Stimulated activated CD8-positive, alpha-beta memory T cell treated with anti-CD3 and anti-CD28 coated beads, Interleukin-7, amount 100 ng/mL, for 1 hour (primary cell): ENCODE measurements at places on chromosomes 4 and X.

DNA sequence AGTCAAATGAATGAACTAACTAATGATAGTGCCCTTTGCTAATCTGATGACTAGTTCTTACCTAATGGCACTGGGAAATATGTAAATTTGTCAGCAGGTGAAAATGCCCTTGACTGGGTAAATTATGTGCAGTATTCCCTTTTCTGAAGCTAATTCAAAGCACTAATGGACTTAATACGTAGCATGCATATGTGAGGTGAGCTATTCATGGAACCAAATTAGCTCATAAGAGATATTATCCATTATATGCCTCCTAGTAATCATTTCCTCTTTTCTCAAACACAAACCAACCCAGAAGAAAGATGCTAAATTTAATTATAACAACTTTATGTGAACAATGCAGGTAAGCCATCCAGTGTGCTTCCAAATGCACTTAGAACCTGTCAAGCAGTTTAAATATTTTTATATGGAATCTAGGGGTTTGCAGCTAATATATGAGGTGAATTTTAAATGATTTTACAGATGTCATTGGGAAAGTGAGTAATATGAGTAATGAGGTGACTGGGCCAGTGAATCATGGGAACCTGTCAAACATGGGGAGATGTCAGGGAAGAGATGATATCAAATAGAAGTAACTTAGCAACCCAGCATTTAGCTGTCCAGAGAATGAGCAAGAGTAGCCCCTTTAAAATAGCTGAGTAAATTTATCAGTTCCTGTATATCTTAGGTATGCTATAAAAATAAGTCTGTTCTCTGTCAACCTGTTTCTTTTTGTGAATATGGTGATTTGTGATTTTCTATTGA is 315.0 kb downstream of the AFF2 start:
- DNase-seq = no peak

DNA sequence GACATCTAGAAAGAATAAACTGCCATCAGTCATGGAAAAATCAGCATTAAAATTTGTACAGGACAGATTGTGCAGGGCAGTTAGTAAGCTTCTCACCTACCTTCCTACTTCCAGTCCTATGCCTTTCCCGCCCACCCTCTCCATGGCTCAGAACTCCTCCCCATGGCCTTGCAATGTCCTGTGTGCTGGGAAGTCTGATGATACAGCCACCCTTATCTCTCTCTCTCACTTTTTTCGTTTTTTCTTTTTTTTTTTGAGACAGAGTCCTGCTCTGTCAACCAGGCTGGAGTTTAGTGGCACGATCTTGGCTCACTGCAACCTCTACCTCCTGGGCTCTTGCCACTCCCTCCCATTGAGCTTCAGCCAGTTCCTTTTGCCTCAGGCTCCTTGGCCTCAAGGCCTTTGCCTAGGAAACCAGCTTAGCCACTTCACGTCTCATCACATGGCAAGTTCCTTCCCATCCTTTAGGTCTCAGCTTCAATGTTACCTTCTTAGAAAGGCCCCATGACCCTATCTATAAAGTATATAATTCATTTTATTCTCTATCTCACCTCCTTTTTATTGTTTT is 259.7 kb downstream of the NKX6-1 start:
- no peak for DNase-seq

DNA sequence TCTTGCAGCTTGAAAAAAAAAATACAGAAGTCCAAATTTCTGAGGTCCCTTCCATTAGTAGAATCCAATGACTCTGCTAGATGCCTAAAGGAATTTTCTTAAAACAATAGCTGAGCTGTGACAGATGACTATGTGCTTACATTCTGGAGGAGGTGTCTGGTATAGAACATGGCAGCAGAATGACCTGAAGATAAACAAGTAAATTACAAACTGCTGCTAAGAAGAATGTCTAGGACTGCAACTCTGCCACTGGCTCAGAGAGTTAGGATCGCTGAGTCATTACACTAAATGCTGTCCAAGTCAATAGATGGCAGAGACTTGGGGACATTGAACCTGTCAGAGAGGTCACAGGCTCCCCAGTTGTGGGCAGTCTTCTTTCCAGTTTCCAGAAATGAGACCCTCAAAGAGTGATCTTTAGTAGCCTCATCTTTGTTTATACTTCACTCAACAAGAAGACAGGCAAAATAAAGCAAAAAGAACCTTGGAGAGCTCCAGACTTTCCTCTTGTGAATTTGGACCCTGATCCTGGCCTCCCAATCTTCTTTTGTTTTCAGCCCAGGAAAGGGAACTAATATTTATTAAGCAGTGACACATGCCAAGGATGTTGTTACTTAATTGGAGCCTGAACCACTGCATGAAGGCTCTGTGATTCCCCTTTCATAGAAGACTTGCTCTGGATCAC is 56.4 kb upstream of the SCML1 start:
- no peak for DNase-seq

DNA sequence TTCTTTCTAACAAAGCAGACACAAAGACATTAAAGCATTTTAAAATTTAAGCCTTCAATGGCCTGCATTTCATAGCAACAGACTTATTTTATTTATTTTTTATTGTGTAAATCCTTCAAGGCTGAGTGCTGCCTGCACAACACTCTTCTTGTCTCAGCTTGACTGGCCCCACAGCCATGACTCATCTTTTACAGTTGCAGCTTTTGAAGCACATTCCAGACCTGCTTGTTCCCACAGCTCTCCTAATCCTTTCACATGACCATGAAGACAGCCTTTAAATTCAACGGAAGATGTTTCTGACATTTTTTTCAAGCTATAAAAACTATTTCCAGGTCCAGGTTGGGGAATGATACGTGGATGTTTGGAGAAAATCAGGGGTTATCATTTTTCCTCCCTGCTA is 276.9 kb upstream of the TACR3 start:
- DNase-seq = no peak

- DNase-seq = no peak
Measured at GRCh38 chr4:71520850-71521249, 182.0 kb downstream of the SLC4A4 start.

GRCh38 chr4:123940604-123941003 is 544.0 kb downstream of the SPRY1 start:
- DNase-seq = no peak

- DNase-seq = no peak
Measured at GRCh38 chrX:19462231-19462630, 53.1 kb downstream of the MAP3K15 start.

DNA sequence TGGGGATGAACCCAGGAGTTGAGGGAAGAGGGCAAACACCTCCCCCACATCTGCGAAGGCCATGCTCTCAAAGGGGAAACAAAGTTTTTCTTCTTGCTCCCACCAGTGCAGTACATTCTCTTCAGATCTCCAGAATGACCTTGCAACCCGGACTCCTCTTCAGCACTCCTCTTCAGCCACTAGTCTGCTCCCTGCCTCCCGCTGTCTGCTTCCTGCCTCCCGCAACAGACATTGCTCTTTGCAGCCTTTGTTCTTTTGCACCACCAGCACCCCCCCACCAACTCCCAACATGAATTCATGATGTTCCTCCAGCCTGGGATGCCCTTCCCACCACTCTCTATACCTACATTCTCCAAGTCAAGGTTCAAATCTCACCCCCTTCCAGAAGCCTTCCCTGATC is 32.1 kb downstream of the UTP14A start:
- no peak for DNase-seq
